ENCODE measurements at places on chromosomes 12 and 14.

DNA sequence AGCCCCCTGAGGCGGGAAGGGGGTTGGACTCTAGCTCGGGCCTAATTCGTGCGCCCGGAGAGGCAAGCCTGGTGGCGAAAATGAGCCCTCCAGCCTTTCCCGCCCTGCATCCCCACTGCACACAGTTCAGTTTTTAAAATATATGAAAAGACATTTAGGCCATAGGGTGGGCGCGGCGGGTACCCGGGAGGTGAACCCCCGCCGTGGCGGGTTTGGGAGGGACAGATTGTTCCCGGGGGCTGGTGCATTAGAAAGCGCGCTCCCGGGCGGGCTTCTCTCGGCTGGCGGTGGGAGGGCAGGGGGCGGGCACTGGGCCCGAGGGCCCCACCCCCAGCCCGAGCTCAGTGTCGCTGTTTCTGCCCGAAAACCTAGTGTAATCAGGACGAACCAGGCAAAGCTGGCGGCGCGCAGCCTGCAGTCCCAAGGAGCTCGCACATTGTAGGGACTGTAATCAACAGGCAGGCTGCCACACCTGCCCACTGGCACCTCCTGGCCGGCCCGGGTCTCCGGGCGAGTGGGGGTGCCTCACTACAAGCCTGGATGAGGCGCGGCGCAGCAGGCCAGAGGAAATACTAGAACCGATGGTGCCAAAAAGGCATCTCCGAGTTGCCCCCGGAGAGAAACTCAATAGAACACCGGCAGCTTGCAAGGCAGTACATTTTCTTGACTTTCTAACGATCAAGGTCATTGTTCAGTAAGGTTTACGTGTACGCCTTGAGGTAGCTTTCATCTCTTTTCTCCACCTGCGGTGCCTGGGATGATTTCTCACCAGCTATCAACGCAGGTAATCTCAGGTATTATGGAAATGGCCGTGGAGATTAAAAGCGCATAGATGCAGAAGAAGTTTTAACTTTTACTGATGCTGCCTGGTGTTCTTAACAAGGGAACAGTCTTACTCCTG lies 764 bp upstream of the SPTB start:
- DNase-seq, result no peak

- no peak for DNase-seq
Observed at GRCh38 chr12:111322336-111323250, 46.3 kb downstream of the PHETA1 start.

GRCh38 chr12:105322070-105322469 lies 8.4 kb upstream of the C12orf75 start:
- DNase-seq, result no peak

DNA sequence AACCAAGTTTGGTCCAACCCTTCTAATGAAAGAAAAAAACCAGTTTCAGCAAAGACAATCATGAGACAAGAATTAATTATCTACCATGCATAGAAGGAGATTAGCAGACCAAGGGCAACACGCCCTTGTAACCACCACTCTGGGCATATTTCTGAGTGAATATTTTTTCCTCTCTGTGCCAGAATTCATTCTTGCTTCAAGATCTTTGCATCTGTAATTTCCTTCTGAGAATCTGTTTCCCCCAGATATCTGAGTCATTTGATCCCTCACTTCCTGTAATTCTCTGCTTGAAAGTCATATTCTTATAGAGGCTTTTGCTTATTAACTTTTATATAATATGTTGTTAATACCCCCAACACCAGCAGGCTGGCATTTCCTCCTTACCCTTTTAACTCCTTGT lies 243.7 kb downstream of the SLC16A7 start:
- DNase-seq, result no peak

DNA sequence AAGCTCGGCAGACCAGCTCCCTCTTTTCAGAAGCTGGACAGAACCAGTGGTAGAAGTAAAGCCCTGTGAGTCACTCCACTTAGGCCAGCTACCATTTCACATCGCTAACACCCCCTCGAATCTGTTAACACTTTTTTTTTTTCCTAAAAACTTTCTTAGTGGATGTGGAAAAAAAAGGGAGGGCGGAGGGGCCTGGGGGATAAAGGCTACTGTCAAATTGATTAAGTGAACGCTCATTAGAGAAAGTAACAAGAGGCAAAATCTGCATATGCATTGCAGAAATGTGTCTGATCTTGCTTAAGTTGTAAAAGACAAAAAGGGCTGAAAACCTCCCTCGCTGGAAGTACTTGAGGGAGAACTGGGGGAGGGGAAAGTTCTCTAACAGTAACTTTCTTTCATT lies 86.6 kb upstream of the OTX2 start:
- DNase-seq, result no peak

- no peak for DNase-seq
Observed at GRCh38 chr12:5460817-5461216, 28.9 kb downstream of the NTF3 start.

GRCh38 chr12:92134638-92135274 lies 10.9 kb downstream of the BTG1 start:
- DNase-seq, result no peak

DNA sequence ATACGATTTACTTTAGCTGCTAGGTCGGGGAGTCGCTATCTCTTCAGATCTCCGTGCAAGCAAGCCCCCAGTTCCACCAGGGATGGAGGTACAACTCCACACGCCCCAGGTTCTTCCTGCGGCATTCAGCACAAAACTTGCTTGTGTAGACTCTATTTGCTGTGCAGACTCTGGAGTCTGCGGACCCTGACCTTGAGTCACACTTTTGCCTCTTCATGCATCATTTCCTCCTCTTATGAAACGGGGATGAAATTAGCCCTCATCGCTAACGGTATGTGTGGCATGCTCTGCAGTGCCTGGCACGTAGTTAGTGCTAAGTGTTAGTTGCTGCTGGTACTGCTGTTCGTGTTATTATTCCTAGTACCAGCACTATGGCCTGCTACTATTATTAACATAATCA lies 84.4 kb downstream of the TMEM132D start:
- no peak for DNase-seq

- no peak for DNase-seq
Observed at GRCh38 chr12:124477107-124477915, 90.1 kb downstream of the NCOR2 start.
